ENCODE measurements at places on chromosomes 5 and 9.

GRCh38 chr5:109307951-109308350, 101.8 kb downstream of the PJA2 start:
- DNase-seq = no peak

GRCh38 chr9:129613520-129614175, 7.3 kb downstream of the C9orf50 start:
- DNase-seq = peak; percentile 4

DNA sequence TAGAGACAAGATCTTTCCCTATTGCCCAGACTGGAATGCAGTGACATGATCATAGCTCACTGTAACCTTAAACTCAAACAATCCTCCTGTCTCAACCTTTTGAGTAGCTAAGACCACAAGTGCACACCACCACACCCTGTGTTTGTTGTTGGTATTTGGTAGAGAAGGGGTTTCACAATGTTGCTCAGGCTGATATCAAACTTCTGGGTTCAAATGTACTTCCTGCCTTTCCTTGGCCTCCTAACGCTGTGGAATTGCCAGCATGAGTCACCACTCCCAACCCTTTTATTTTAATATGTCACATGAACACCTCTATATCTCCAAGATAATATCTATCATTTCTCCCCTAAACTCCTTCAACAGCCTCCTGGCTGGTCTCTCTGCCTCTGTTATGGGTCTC, 719.0 kb downstream of the PTPRD start:
- no peak for DNase-seq

DNA sequence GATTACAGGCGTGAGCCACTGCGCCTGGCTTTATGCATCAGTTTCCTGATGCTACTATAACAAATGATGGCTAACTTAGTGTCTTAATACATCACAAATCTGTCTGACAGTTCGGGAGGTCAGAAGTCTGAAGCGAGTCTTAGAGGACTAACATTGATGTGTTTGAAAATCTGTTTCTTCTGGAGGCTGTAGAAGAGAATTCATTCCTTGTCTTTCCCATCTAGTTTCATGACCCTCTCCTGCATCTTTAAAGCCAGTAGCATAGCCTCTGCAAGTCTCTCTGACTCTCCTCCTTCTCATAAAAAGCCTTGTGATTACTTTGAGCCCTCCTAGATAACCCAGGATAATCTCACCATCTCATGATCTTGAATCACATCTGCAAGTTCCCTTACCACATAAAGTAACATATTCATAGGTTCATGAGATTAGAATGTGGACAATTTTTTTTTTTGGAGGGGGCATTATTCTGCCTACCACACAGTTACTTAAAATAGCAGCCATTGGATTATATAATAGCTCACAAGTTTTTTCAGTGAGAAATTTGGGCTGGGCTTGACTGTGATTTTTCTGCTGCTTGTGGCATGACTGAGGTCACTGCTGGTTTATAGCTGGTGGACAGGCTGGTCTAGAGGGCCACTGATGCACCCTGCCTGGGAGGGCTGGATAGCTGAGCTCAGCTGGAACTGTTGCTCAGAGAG, 134.8 kb downstream of the FBXL7 start:
- DNase-seq = no peak

DNA sequence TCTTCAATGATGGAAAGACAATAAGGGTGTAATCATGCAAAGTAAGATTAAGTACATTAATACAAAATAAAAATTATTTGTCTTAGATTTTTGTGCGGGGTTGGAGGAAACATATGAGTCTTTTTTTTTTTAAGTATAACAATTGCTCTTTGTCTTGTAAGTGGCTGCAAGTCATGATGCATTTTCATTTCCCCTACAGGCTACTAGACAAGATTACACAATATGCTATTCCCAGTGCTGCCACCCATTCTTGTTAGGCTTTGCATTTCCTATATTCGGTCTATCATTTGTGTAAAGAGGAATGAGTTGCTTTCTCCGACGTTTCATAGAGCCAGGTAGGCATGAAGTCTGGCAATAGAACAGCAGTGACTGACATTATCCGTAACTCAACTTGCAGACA, 294.2 kb upstream of the CYLC2 start:
- no peak for DNase-seq

DNA sequence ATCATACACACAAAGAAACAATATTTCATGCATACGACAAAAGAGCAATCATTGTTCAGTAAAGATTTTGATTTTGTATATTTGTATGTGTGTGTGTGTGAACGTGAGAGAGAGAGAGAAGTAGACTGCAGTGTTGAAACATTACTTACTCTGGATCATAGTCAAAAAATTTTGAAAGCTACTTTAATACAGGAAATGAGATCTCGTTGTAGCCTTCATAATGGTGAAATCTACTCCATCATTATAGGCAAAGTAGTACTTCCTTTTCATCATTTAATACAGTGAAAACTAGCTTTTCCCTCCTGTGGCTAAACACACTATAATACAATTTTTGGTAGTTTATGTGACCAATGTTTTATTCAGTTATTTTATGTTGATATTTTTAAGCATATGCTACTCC, 1427.7 kb upstream of the C9orf72 start:
- DNase-seq = no peak

GRCh38 chr9:105332471-105332870, 88.0 kb downstream of the SLC44A1 start:
- DNase-seq = no peak

DNA sequence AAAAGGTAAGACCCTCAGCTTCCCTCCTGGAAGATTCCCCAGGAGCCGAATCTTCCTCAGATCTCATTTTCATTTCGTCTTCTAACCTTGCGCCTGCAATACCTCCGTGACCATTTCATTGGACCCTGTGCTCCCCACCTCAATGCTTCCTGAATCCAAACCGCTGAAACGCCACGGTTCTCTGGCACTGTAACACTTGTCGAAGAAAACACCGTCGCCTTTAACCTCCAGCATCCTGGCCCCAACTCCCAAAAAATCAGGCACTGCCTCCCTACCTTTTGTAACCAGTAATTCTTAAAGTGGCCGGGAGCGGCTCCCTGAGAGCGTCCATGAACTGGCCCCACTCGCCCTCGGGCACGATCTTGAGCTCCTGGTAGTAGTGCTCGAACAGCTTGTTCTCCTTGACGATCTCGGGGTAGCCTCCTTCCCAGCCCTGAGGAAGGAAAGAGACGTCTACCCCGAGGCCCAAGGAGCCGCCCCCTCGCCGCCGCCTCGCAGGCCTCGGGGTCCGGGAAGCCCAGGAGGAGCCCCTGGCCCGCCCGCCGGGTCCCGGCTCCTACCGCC, 438 bp downstream of the NSUN2 start:
- DNase-seq = no peak

DNA sequence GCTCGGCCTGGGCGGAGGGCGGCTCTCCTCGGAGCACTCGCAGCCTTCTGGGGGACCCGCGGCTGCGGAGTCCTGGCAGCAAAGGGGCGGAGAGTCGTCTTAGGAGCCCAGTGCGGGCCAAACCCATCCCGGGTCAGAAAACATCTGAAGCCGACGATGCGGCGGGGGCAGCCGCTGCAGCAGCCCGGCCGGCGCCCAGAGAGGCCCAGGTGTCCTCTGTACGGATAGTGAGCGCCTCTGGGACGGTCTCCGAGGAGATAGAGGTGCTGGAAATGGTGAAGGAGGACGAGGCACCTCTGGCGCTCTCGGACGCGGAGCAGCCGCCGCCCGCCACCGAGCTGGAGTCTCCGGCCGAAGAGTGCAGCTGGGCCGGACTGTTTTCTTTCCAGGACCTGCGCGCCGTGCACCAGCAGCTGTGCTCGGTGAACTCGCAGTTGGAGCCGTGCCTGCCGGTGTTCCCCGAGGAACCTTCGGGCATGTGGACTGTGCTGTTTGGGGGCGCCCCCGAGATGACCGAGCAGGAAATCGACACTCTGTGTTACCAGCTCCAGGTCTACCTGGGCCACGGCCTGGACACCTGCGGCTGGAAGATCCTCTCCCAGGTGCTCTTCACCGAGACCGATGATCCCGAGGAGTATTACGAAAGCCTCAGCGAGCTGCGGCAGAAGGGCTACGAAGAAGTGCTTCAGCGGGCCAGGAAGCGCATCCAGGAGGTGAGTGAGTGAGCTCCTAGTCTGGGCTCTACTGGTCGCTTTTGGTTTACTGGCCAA, 1.2 kb downstream of the JMY start:
- peak; percentile 38 for DNase-seq

DNA sequence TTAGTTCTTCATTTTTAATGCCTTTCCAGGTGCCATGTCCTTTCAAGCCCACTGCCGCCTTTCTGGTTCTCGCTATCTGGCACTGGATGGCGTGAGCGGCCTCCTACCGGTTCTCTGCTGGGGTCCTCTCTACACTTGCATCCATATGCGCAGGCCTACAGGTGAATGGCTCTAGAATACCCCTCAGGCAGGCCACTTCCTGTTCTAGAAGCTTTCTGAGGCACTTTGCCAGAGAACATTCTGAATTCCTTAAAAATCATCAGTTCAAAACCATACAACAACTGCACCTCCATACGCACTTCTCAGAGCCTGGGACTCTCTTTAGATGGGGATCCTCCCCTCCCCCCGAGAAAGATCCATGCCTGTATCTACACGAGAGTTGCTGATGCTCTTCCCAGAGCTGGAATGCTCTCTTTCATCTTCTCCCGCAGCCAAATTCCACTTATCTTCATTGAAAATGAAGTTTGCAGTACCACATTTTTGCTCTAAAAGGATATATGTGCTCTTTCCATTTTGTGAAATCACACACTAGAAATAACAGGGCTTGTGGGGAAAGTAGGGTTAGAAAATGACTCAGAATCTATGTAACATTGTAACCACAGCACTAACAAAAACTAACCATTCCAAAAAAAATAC, 1.4 kb upstream of the LHFPL2 start:
- DNase-seq = no peak

Data from NCI-H526 treated with DMSO at 0.1 percent for 48 hours (cell line).